Activated CD4-positive, alpha-beta T cell treated with anti-CD3 and anti-CD28 coated beads for 1 hour (primary cell): ENCODE measurements at places on chromosomes 7 and 10.

GRCh38 chr10:3568983-3569382, 216.0 kb downstream of the KLF6 start:
- DNase-seq, result no peak

DNA sequence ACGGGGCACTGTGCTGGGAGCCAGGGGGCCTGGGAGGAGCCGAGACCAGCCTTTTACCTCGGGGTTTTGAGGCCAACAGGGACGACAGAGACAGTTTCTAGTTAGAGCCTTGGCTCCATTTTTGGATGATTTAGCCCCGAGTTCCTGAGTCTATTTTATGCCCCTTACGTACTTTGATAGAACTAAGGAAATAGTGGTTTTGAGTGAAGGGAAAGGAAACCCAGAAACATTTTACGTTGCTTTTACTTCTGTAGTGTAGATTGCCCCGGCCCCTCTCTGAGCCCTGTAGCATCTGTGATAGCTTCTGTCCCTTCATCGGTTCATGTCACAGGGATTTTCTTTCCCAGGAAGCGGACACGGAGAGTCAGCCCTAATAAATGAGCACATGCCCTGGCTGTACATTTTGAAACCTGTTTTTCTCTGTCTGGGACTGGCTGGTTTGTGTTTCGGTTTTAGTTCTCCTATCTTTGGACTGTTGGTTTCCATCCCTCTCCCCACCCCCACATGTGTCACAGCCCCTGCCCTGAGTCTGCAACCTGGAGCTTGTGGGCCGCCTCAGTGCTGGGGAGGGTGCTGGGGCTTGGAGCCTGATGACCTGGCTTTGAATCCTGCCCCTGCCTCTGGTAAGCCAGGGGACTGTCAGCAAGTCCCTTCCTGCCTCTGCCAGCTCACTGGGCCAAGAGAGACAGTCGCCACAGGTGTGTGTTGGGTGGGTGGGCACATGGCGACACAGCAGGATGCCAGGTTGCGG, 6.9 kb upstream of the ORAI2 start:
- peak; percentile 55 for DNase-seq

GRCh38 chr10:32982911-32983909, 25.2 kb upstream of the ITGB1 start:
- no peak for DNase-seq

GRCh38 chr10:58054881-58055280, 212.8 kb downstream of the IPMK start:
- no peak for DNase-seq

- no peak for DNase-seq
Measured at GRCh38 chr10:96747734-96748550, 27.6 kb upstream of the PIK3AP1 start.

GRCh38 chr7:70616211-70616610, 515.7 kb upstream of the GALNT17 start:
- DNase-seq, result no peak

DNA sequence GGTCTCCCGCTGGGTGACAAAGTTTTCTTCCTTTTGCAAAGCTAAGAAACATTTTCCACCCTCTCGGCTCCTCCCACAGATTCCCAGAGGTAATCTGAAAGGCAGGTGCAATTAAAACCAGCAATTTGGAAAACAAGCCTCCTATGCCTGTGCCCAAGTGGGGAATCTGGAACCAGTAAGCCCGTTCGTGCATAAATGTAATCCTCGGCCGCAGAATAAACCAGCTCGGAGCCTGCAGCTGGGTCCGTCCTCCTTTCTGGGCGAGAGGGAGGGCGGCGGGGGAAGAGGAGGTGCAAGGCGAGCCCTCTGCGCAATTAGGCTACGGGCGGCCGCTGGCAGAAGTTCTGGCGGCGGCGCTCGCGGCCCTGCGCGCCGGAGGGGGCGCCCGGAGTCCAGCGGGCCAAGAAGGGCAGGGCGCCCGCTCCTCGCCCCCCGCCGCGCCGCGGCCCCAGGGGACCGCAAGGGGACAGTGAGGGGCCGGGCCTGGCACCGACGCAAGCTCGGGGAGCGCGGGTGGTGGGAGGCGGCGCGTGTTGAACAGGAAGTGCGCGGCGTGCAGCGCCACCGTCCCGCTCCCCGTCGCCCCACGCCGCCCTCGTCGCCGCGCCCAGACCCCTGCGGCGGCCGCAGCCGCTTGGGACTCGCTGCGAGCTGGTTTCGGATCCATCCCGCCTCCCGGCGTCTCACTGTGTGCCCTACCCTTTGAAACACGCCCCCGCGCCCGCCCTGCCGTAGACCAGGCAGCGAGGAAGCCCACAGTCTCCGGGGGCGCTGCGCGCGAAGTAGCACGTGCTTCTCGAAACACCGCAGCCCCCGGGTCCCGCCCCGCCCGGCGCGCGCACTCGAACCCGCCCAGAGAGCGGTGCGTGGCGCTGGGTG, at the start of gene PRKAG2:
Gene PRKAG2 (minus strand): TSS at position 217 of the 879 bp plus-strand sequence. CDS start 495 bp downstream, outside the sequence.
- DNase-seq, result peak; percentile 64

- DNase-seq, result no peak
Measured at GRCh38 chr7:6618621-6619020, 3.2 kb downstream of the ZNF853 start.

GRCh38 chr7:133794479-133794878, 332.7 kb upstream of the LRGUK start:
- DNase-seq, result no peak

GRCh38 chr10:49237985-49238384, 49.8 kb upstream of the TMEM273 start:
- no peak for DNase-seq

- DNase-seq, result no peak
Measured at GRCh38 chr10:88182601-88182930, 319.1 kb downstream of the PTEN start.

- DNase-seq, result no peak
Measured at GRCh38 chr7:140358412-140359051, 39.8 kb downstream of the SLC37A3 start.

DNA sequence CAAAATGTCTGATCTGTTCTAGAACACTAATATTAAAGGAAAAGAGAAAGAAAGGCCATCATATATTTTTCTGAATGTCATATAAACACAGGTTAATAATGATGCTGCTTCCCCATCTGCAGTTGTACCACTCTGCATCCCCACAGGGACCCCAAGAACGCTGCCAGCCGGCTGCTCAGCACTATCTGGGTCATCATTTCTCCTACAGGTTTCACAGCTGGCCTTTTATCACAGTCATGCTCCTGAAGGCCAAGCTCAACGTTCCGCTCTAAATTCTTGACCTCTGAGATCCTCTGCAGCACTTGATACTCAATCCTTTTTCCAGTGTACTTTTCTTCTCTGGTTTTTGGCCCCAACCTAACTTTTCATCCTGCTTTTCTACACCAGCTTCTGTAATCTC, 4.8 kb downstream of the IDI1 start:
- no peak for DNase-seq

- DNase-seq, result no peak
Measured at GRCh38 chr7:151143261-151144015, 24.1 kb downstream of the GBX1 start.

DNA sequence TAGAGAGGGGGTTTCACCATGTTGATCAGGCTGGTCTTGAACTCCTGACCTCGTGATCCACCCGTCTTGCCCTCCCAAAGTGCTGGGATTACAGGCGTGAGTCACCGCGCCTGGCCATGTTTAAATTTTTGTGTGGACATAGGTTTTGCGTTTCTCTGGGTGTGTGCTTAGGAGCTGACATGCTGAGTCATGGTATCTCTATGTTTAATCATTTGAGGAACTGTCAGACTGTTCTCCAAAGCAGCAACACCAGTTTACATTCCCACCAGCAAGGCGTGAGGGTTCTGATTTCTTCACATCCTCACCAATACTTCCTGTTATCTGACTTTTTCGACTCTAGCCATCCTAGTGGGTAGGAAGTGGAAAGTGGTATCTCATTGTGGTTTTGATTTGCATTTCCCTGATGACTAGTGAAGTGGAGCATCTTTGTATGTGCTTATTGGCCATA, 153.7 kb downstream of the DNAJB6 start:
- no peak for DNase-seq

- DNase-seq, result no peak
Measured at GRCh38 chr10:28996947-28997551, 291.8 kb upstream of the LYZL1 start.

DNA sequence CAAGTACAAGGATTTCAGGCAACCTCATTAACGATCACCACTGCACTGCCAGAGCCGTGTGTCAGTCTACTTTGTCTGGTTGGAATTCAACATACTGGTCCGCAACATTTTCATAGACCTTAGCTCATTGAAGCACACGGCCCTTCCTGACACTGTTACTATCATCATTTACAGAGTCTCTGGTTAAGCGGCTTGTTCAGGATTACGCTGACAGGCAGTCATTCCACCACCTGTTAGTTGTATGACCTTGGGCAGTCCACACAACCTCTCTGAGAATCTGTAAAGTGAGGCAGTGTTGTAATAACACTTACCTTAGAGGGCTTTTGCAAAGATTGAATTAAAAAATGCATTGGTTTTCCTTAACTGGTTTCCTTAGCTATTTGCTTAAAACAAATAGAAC, 112.6 kb downstream of the AOAH start:
- DNase-seq, result no peak

- DNase-seq, result no peak
Measured at GRCh38 chr10:43255634-43256431, 11.0 kb downstream of the RASGEF1A start.

GRCh38 chr10:55232553-55232952, 431.5 kb upstream of the PCDH15 start:
- DNase-seq, result no peak

DNA sequence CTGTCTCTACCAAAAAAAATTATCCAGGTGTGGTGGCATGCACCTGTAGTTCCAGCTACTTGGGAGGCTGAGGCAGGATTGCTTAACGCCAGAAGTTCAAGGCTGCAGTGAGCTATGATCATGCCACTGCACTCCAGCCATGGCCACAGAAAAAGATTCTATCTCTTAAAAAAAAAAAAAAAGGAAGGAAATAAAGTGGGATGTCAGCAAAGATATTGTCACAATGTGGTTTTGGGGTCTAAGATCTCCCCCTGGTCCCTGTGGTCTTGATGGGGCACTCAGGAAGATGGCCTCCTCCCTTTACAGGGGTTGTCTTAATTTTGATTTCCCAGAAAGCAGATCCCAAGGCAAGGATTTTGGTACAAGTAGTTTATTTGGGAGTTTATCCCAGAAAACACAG, 7.4 kb upstream of the KAZALD1 start:
- no peak for DNase-seq

DNA sequence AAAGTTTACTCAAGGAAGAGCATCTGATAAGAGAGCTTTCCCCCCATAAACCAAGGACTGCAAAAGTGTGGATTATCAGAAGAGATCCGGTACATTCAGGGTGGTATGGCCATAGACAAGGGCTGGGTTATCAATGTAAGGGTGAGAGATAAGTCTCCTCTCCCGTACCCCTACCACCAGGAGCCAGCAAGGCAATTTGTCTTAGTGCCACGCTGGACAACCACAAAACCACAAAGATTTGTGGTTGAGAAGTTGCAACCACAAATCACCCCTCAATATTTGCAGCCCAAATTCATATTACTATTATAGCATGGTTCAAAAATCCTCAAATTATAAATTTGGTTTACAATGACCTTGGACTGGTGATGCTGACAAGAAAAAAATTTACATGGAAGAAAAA, 2.3 kb upstream of the ZSCAN25 start:
- no peak for DNase-seq

DNA sequence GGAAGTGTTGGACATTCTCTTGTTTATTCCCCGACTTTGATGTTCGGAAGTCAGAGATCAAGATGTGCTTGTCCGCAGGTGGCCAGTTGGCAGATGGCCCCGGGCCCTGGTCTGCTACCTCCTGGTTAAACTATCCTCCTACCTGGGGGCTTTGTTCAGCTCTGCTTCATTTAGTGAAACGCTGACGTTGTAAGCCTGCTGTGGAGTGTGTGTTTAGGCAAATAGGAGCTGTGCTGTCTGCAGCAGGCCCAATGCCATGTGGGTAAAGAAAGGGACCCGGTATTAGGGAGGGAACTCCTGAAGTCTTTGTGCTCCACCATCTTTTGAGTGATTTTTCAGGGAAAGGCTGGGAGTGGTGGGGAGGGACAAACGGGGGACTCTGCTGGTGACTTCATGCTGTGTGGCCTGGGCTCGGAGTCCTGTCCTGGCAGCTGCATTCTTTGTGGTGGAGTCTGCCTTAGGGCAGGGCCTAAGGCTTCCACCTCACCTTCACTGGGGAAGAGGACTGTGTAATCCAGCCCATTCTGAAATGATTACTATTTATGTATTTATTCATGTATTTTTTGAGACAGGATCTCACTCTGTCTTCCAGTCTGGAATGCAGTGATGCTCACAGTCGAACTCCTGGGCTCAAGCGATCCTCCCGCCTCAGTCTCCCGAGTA, 171.1 kb upstream of the KLF6 start:
- no peak for DNase-seq

GRCh38 chr7:79357101-79357500, 96.4 kb downstream of the MAGI2 start:
- DNase-seq, result no peak

GRCh38 chr10:69445041-69445440, 6.2 kb upstream of the TSPAN15 start:
- no peak for DNase-seq

DNA sequence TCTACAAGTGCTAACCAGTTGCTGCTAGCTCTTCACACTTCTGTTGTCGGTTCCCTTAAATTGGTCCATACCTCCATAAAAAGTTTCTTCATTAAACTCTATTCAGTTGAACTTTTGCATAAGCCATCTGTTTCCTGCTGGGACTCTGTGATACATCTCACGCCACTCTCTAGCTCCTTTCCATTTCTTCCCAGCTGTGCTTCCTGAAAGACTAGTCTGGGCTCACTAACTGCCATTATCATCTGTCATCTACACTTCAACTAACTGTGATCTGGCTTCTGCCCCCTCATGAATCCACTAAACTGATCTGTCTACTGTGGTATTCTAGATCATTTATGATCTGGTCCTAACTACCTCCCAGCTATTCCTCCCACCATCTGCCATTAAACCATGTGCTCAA, 78.3 kb downstream of the ELAPOR2 start:
- no peak for DNase-seq

- no peak for DNase-seq
Measured at GRCh38 chr7:158824028-158824427, 5.3 kb downstream of the ESYT2 start.

DNA sequence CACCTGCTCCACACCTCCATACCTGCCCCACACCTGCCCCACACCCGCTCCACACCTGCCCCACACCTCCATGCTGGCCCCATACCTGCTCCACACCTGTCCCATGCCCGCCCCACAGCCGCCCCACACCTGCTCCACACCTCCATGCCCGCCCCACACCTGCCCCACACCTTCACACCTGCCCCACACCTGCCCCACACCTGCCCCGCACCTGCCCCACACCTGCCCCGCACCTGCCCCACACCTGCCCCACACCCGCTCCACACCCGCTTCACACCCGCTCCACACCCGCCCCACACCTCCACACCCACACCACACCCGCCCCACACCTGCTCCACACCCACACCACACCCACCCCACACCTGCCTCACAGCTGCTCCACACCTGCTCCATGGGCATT, 53.0 kb downstream of the PARP12 start:
- no peak for DNase-seq

DNA sequence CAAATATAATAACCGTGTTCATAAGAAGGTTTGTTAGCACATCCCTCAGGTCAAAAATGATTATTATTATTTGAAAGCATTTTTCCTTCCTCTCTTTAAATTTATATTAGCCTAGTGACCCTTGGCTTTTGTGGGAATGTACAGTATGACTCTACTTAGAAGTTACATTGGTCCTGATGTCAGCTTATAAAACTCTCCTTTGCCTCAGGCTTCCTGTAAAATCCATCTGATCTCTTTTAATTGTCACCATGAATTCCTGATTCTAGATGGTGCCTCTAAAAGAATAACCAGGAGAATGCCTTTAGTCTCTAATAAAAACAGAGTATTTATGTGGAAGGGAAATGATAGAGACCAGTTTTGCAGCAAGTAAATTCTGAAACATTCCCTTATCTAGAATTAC, 1134.4 kb downstream of the XPNPEP1 start:
- DNase-seq, result no peak

- DNase-seq, result no peak
Measured at GRCh38 chr7:149021725-149022062, 6.6 kb downstream of the PDIA4 start.
